Panc1 (cell line): ENCODE measurements at places on chromosomes 6 and 20. TPM values are rescaled to one million over a fixed set of nuclear protein-coding genes. Genes with fewer than 3 reads are reported as not detected.

THBD gene
- 0.26 TPM for total RNA-seq

DNA sequence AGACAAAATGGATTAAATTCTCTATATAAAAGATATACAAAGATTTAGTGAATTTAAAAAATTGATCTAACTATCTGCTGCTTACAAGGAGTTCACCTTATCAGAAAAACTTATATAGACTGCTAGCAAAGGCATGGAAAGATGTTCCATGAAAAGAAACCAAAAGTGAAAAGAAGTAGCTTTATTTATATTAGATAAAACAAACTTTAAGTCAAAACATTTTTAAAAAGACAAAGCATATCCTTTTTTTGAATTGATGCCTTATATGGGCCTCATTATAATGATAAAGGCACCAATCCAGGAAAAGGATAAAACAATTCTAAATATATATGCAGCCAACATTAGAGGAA is 334.2 kb downstream of the MEI4 start:
- no peak for DNase-seq

DNA sequence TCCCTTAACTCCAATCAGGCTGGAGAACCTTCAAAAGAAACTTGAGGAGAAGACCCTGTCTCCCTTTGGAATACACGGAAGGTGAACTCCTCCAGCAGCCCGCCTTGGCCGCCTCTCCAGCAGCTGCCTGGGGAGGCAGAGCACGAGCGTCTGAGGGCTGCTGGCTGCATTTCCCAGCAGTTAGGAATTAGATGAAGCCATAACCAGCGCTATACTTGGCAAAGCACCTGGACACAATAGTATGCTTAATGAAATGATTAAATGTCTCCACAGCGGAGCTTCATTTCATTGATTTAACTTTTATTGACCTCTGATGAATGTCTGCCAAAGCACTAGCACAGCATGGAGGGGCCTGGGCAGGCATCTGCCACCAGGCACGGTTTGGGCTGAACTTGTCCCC is 73.5 kb downstream of the TMEM242 start:
- DNase-seq = no peak

DNA sequence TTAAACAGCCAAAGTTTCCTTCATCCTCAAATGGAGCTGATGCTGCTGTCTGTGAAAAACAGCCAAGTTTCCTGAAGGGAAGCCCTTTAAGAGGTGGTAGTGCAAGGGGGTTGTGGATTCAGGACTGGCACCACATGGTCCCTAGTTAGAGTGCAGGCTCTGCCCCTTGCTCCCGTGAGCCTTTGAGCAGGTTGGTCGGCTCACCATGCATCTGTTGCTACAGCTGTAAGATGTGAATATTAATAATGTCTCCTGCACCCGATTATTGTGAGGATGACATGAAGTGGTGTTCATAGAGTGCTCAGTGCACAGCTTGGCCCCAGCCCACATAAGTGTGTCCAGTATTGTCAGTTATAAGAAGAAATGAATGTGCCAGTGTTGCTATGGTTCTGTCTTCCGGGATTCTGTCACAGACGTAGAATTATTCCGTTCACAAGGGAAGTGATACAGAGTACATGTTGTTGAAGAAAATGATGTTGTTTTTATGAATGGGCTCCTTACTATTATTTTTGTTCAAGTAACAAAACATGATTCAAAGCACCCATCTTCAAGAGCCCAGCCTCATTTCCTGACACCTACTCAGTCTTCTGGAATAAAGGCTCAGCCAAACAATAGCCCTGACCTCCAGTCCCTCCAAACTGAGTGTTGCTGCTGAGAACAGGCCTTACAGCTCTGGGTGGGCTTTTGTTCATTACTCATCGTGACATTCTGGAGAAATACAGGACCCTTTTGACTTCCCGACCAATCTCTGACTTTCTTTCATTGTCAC is 2.9 kb upstream of the PKIG start:
- no peak for DNase-seq

PCNA gene
- total RNA-seq = 182 TPM

NELFE gene
- 94.9 TPM for total RNA-seq

GRCh38 chr6:151137542-151137941 is 102.2 kb upstream of the AKAP12 start:
- no peak for DNase-seq

ADGRG6 gene
- total RNA-seq = 259 TPM

- no peak for DNase-seq
These were observed 88.2 kb downstream of the ZFP64 start for GRCh38 chr20:52103335-52103912.

COL12A1 gene
- 10.4 TPM for total RNA-seq

- DNase-seq = no peak
These were observed 327.8 kb downstream of the TAF4 start for GRCh38 chr20:61737812-61738443.

- no peak for DNase-seq
These were observed 110.9 kb downstream of the SH3BGRL2 start for GRCh38 chr6:79742030-79742429.
